Right lobe of liver (tissue), 6 donors: ENCODE measurements at places on chromosomes 5 and 9. TPM values are rescaled to one million over a fixed set of nuclear protein-coding genes. Genes with fewer than 3 reads are reported as not detected.

- no peak for DNase-seq
These were observed 62.5 kb upstream of the PTPN3 start for GRCh38 chr9:109560470-109561132.

DNA sequence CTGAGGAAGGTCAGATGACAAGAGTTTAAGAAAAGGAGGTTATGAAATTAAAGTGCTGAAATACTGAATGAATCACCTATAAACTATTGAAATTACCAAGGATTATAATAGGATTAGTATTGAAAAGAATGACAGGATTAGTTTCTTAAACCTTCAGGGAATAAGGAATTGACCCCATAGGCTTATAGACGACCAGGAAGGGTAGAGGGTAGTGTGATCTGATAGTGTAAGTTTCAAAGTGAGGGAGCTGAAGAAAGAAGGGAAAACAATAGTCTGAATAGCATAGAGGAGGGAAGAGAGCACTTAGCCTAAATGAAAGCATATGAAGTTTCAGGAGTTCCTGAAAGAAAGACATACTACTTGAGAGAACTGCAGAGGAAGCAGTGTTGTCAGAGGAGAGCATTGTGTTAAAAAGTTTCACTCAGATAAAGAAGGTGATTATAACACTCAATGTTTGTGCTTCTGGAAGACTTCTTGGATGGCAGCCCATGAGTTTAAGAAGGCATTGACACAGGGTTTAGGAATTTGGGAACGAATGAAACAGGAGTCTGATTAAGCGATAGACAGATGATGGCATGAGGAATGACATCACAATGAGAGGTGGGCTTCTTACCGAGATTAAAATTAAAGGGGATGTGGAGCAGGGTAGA, 557.9 kb upstream of the GRAMD2B start:
- DNase-seq, result no peak

GRCh38 chr9:32136700-32137339, 247.6 kb upstream of the ACO1 start:
- DNase-seq, result peak; percentile 34

GRCh38 chr5:23257656-23258055, 249.8 kb upstream of the PRDM9 start:
- no peak for DNase-seq

DNA sequence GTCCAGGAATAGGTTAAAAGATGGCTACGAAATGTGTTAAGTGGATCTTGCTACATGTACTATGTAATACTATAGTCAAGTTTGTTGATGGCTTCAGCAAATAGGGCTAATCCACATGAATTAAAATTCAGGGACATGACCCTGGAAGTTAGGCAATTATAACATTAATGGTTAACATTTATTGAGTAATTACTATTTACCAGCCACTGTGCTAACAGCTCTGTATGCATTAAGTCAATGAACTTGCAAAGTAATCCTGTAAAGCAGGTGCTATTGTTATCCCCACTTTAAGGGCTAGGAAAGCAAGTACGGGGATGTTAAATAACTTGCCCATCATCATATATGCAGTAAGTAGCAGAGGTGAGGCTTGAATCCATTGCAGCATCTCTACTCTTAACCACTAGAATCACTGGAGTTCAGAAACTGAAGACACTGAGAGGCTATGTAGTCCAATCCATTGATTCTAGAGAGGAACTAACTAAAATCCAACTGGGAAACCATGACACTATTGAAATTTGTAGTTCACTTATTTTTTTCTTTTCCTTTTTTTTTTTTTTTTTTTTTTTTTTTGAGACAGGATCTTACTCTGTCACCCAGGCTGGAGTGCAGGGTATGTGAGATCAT, 77.5 kb upstream of the SPINK5 start:
- DNase-seq, result no peak

- no peak for DNase-seq
These were observed 131.9 kb downstream of the BOD1 start for GRCh38 chr5:173484569-173484968.

DNA sequence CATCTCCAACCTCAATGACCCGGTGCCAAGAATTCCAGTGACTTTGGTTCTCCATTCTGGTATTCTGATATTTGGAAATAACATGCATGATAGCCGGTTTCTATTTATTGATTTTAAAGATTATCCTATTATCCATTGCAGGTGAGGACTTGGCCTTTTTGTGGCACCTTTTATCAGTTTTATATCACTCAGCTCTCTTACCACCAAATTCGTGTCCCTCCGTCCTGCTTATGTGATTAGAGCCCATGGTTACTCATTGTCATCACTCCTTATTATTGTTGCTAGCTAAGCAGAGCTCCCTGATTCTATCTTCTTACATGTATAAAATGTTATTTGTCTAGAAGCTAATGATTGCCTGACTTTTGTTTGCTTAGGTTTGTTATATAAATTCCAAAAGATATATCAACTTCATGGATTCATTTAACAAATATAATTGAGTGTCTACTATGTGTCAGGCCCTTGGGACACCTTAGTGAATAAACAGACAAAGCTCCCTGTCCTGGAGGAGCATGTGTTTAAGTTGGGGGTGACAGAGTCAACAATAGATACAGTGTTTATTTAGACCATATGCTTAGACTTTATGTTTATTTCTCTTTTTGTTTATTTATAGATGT, 138.2 kb downstream of the ADAMTS16 start:
- no peak for DNase-seq

Gene DPH7
- total RNA-seq, result 13.3 TPM

Gene SLC2A6
- total RNA-seq, result 4.7 TPM

- DNase-seq, result no peak
These were observed 5.5 kb upstream of the N4BP3 start for GRCh38 chr5:178107756-178108310.

Gene ZNG1E
- total RNA-seq, result 25.3 TPM

DNA sequence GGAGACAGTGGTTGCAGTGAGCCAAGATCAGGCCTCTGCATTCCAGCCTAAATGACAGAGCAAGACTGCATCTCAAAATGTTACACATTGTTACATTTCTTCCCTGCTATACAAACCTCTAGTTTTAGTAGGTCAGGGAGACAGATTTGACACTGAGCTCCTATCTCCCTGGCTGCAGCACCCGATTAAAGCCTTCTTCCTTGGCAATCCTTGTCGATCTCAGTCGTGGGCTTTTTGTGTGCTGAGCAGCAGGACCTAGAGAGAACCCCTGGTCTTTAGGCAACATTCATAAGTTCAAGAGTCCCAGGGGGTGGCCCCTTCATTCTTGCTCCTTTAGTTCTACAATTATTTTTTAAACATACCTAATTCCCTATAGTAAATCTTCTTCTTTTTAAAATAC, 13.0 kb downstream of the SERINC5 start:
- DNase-seq, result no peak

Gene PCDHGB2
- total RNA-seq, result 1.1 TPM

DNA sequence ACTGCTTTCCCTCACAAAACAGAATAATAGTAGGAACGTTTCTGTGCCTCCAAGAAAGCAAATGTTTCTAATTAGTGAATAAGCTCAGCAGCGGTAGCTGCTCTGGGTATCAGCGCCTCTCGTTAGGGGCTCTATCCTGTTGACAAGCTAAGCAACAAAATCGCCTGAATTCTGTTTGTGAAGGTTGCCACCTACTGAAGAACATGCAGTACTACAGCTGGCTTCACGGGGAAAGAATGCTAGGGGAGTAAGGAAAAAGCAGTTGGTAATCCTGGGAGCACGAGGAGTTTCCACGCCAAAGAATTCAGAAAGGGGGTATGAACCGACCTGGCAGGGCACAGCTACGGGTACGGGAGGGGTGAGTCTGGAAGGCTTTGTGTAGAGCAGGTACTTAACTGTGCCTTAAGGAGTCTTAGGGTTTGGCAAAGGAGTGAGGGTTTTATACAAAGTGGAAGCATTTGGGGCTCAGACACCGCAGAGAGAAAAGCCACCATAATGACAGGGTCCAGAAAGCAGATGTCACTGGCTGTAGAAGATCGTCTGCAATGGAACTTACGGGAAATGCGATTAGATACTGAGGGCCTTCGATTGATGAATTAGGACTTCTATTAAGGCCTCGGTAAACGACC, 171.7 kb downstream of the TTC39B start:
- DNase-seq, result no peak

Gene FOXD4
- not detected for total RNA-seq
